ENCODE measurements at places on chromosomes 13 and 19.

GRCh38 chr19:38727306-38727867, 16.9 kb downstream of the CAPN12 start:
- DNase-seq, result no peak

DNA sequence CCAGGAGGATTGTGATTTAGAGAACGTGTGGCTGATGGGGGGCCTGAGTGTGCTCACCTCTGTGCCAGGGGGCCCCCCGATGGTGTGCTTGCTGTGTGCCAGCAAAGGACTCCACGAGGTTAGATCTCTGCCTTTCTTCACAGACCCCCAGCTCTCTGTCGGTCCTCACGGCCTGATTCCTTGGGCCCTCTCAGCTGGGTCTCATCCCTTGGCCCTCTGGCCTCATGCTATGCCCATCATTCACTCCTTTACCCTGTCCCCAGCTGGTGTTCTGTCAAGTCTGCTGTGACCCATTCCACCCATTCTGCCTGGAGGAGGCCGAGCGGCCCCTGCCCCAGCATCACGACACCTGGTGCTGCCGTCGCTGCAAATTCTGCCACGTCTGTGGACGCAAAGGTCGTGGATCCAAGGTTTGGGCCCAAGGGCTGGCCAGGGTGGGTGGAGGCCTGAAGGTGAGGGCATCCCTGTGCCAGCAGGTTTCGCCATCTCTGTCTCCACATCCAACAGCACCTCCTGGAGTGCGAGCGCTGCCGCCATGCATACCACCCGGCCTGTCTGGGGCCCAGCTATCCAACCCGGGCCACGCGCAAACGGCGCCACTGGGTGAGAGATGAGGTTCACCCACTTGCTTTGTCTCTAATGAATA, 7.5 kb downstream of the KMT2B start:
- DNase-seq, result no peak

DNA sequence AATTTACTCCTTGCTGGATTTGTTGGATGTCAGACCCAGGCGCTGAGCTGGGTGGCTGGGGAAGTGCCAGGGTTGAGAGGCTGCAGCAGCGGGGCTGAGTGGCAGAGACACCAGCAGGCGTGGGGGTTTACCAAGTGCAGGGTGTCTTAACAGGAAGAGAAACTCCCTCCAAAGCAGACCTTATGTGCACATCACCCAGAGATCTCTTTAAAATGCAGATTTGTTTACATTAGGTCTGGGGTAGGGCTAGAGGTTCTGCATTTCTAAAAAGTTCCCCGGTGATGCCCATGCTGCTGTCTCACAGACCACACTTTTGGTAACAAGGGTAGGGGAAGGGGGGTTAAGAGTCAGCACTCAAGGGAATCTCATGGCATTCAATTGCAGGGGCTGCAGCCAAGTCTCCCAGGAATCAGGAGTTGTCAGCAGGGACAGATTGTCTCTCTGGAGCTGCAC, 80.7 kb upstream of the OLFM4 start:
- DNase-seq, result no peak

DNA sequence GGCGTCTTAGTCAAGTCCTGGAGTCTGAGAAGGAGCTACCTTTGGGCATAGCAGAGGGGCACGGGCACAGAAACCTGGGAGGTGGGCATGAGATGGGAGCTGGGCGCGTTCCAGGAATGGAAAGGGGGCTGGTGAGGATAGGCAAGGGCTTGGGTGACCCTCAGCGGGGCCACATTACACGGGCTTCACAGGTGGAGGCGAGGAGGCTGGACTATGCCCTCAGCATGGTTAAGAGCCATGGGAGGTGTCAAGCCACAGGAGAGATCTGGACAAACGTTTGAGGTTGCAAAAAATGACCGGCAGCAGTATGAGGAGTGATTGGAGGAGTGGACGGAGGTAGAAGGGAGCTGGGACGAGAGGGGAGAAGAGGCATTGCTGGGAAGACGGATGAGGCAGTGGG, 21.5 kb downstream of the NECTIN2 start:
- DNase-seq, result no peak

All from activated naive CD8-positive, alpha-beta T cell treated with anti-CD3 and anti-CD28 coated beads, Interleukin-2, amount 50 U/mL, for 16 hours (primary cell).